ENCODE measurements at places on chromosomes 7 and 10. TPM values are rescaled to one million over a fixed set of nuclear protein-coding genes. Genes with fewer than 3 reads are reported as not detected.

GRCh38 chr7:24911213-24911603, 68.8 kb downstream of the OSBPL3 start:
- no peak for DNase-seq

DNA sequence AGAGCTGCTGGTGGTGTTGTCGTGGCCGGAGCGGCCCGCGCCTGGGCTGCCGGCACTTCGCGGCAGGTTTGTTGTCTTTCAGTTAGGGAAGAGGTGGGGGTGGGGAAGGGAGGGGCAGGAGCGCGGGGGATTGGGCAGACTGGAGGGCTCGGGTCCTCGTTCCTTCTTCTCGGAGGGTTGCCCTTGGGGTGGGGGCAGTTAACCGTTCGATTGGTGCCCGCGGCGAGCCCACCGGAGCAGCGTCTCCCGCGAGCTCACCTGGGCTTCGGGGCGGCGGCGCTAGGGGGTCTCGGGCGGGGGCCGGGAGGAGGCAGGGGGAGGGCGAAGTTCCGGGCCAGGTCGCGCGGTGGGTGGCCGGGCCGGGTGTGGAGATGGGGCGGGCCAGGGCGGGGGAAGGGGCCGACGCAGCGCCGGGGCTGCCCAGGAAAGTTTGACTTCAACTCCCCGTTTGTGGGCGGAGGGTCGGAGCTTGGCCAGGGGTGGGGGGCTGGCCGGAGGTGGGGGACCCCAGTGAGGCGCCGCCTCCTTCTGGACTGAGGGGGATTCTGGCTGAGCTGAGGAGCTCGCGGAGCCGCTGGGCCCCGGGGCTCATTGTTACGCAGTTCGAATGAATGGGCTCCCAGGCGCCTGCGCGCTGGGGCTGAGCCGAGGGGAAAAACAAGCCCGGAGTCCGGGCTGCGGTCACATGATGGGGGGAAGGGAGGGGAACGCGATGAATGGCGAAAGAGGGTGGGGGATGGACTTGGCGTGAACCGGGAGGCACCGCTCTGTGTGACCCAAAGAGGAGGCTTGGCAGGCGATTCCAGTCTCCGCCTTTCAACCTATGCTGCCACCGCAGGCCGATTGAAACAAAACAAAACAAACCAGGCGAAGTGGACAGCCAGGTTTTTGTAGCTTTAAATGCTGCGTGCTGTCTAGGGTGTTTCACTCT, 582 bp downstream of the HBP1 start:
- DNase-seq: peak; percentile 98

DNA sequence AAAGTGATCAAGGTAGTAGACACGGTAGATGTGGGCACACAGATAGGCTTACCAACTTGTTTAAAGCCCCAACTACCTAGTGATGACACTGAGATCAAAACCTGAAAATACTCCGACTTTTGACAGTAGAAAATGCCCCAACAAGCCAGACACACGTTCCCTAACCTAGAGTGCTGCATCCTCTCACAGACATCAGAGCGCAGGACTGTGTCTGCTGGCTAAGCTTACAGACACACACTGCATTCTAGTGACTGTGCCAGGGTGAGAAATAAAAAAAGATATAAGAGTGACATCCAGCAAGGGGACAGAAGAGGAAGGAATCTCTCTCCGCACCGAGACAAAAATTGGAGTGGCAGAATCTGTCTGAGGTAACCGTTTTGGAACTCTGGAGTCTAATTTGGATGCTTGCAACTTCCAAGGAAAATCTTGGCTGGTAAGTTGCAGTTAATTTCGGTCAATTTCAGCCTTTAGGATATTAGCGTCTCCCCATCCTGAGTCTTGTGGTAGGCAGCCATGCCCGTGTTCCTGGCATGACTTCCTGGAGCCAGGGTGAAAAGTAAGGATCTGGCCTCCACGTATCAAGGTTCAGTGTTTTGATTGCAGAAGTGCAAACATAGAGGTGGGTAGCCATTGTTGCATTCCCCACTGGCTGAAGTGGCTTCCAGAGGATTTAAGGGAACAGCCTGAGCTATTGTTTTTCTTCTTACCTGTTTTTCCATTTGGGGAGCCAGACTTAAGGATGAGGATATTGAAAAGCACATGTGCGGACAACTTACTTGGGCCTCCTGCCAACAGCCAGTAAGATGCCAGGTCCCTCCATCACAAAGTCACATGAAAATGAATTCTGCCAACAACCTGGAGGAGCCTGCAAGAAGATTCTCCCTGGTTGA, 124.1 kb downstream of the SMURF1 start:
- no peak for DNase-seq

- no peak for DNase-seq
Measured at GRCh38 chr7:155541986-155542675, 4.2 kb downstream of the CNPY1 start.

Gene AFAP1L2
- 59.3 TPM for total RNA-seq

Gene SEC31B
- 7.6 TPM for total RNA-seq

Gene NEURL1
- 4.6 TPM for total RNA-seq
